ENCODE measurements at places on chromosomes 2 and 18. TPM values are rescaled to one million over a fixed set of nuclear protein-coding genes. Genes with fewer than 3 reads are reported as not detected.

Gene CD226
- polyA plus RNA-seq: 0.29 TPM

Gene FHL2
- 669 TPM for polyA plus RNA-seq

DNA sequence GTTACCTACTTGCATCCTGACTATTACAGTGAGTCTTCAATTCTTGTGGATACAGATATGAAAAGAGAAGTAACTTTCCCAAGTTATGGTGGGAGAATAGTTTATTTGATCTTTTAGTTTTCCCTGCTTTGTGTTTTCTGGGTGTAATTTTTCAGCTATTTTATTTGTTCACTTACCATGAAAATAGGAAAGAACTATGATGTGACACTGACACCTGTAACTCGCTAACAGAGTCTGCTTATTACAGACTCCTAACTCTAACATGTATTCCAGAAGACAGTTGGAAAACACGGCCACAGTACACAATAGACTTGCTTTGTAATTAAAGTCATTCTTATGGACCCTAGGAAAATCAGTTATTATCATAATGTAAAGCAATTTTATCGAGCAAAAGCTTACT, 323.2 kb downstream of the LRRTM1 start:
- no peak for DNase-seq

DNA sequence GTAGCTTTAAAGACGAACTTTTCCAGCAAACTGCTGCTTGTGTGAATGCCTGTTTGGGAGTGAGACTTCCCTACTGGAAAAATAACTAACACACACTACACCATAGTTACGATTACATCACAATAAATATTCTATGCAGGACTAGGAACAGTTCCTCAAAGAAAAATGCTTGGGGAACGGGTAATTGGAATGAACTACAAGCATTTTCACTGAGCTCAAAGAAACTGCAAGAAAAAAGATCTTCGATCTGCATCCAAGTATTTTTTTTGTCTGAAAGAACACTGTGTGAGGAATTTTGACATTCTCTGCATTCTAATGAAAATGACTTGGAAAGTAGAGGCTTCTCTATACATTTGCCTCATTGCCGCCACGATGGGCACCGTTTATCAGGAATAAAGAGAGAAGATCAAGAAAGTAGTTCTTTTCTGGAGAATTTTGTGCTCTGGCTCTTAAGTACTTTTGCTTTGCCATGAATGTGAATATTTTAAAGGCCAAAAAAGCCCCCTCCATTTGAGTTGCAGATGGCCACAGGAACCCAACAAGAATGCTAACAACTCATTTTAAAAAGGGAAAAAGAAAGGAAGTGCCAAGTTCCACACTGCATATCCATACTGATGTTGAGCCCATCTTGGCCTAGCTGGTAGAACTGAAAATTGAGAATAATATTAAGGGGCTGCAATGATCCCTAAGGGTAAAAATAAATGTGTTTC, 13.6 kb downstream of the LYPD1 start:
- DNase-seq: no peak

DNA sequence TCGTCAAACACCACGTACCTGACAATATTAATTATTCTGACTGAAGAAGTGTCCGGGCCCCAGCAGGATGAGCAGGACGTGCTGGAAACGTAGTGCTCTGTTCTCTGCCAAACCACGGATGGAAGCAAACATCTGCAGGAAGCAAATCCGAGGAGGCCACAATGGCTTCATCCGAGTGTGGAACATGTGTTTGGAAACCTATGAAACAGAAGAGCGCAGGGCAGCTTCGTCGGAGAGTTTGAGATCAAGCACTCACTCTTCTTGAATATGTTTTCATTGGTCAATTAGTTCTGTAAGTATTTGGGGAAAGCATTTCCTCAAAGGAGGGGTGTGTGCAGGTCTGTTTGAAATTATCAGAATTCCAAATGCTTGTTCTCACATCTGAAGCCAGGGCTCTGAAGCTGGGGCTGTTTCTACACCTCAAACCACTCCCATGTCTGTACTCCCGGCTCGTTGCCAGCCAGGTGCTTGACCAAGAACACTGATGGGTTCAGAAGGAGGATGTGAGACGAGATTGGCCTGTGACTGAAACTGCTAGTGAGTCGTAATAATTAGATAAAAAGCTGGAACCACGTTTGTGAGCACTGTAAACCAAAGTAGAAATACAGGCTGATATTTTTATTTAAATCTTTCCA, 356.6 kb upstream of the SALL3 start:
- DNase-seq: no peak
